ENCODE measurements at places on chromosomes 3 and 15.

DNA sequence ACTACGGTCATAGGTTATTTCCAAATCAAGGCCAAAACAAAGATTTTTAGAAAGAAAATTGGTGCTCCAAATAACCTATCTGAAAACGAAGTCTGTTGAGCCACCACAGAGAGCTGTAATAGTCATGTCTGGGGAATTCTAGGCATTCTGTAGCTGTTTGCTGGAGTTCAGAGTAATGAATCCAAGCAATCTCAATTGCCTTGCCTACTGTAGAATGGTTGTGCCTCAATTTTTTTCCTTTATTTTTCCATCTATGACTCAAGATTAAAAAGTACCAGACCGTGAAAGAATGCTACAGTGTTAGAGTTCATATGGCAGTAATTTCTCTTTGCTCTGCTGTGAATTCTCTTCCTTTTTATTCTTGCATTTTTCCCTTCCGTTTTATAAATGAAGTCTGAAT, 1007.2 kb upstream of the ALCAM start:
- no peak for DNase-seq

- DNase-seq: no peak
These were observed 6.4 kb upstream of the TBC1D2B start for GRCh38 chr15:78083687-78084448.

GRCh38 chr15:88655103-88655553, 16.3 kb downstream of the ISG20 start:
- no peak for DNase-seq

DNA sequence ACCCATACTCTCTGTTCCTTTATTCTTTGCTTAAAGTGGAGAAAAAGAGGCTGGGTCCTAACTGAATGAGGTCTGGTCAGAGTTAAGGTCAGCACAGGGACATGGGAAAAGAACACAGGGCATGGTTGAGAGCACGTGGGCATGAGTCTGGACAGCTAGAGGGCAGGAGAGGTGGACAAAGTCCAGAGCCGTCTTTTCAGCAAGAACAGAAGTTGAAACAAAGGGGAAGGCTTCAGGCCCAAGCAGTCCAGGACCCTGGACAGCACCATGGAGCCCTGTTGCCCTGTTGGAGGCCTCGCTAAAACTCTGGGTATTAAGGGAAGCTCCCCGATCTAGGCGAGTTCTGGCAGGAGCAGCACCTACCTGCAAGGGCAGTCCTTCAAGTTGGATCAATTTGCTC, 50.7 kb downstream of the XYLB start:
- peak; percentile 40 for DNase-seq

DNA sequence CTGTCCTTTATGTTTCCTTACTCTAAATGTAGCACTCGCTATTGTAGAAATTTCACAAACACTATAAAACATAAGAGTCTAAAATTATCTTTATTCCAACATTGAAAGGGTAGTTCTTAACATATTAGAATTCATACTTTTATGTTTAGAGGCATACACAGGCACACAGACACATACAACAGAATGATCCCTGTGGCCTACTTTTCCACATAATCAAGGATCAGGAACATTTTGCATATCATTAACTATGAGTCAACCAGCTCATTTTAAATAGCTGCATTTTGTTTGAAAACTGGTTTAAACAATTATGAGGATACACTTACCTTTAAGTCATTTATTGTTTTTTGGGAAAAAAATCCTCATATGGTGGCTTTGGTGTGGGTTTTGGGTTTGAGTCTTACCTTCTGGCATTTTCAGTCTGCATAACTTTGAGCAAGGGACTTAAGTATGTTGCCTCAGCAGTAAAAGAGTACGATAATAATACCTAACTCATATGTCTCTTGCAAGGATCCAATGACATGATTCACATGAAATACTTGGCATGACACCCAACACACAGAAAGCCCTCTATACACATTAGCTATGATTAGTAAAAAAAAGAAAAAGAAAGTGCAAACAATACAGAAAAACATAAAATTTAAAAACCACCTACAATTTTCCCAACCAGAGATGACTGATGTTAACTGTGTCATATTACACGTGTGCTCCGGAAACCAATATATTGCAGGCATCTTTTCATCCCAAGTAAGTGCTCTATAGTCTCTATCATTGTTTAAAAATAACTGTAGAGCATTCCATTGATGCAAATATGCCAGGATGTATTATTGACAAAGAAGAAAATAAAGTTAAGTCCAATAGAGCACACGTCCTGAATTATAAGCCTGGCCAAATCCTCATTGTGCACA, 213.1 kb upstream of the ADAMTS9 start:
- no peak for DNase-seq

GRCh38 chr3:44206261-44206660, 35.4 kb upstream of the TOPAZ1 start:
- DNase-seq: no peak
